ENCODE measurements at places on chromosomes 12 and 14.

DNA sequence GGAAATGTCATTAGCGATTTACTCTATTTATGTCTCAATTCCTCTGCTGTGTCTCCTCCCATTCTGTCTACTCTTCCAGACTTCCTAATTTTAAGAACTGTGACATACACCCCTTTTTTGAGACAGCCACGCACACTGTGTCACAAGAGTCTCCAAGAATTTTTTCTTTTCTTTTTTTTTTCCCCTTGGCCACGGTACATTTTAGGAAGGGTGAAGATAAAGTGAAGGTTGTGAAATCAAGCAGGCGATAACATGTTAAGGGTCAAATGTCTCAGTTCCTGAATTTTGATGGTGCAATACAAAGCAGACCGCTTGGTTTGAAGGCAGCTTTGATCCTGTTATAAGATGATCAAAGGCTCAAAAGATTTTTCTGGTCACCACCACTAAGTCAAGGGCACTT is 4.3 kb downstream of the OLR1 start:
- DNase-seq: no peak

DNA sequence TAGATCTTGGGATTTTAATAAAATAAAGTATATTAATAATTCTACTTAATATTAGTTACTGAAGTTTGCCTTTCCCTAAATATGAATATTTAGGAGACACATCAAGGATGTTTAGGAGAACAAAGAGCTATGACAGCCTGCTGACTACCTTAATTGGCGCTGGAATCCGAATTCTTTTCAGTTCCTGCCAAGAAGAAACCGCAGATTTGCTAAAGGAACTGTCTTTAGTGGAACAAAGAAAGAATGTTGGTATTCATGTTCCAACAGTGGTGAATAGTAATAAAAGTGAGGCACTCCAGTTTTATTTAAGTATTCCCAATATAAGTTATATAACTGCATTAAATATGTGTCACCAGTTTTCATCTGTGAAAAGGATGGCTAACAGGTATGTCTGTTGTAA is 54.5 kb downstream of the MIS18BP1 start:
- DNase-seq: no peak

DNA sequence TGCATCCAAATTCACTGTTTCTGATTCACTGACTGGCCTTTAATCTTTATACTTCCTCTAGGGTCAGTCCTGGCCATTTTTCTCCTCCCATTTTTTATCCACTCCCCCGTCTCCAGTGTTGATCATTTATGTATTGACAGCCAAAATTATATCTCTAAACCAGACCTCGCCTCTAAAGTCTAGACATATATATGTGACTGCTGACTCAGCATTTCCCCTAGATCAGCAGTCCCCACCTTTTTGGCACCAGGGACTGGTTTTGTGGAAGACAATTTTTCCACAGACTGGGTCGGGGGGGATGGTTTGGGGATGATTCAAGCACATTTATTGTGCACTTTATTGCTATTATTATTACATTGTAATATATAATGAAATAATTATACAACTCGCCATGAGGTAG is 88.3 kb upstream of the DAAM1 start:
- DNase-seq: no peak

DNA sequence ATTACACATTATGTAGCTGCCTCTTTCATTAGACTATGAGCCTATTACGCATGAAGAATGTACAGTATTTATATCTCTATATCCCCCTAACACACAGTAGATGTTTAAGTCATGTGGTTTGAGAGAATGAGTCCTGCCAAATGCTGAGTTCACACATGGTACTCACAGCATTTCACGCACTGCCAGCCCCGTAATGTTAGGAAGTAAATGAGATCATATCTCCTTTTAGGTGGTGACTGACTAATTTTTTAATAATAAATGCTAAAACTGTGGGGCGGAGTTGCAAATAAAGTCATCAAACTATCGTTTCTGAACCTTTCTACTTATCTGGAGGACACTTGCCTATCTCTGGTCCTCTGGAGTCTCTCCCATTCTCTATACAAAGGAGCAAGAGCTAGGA is 343.8 kb downstream of the ADAMTS20 start:
- no peak for DNase-seq

DNA sequence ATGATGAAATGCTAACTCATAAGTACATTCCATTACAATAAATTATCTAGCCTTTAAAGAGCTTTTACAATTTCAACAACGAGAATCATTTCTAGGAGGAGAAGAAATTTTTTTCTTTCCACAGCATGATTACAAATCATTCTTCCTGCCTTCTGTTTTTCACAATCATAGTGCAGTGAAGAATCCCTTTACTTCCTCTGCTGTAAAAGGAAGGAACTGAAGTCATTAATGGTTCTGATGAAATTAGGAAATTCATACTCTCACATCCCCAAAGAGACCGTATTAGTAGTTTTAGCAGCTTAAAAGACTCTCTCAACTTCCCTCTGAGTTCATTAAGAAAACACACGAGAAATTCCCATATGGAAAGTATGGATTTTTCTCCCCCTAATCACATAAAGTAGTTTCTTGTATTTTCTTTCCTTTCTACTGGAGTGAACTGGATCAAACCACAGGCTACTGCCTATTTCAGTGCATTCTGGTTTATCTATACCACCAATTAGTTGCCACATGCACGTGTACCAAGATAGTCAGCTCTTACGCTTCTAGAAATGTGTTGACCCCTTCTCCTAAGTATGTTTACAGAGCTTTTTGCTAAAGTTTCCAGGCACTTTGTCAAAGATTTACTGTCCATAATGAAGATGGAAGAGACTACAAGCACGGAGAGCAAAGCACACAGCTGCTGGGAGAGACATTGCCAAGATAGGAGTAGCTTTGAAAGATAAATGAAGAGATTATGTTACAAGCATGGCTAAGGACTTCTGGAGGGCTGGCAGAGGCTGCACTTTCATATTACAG is 58.9 kb upstream of the KITLG start:
- DNase-seq: peak; percentile 16

DNA sequence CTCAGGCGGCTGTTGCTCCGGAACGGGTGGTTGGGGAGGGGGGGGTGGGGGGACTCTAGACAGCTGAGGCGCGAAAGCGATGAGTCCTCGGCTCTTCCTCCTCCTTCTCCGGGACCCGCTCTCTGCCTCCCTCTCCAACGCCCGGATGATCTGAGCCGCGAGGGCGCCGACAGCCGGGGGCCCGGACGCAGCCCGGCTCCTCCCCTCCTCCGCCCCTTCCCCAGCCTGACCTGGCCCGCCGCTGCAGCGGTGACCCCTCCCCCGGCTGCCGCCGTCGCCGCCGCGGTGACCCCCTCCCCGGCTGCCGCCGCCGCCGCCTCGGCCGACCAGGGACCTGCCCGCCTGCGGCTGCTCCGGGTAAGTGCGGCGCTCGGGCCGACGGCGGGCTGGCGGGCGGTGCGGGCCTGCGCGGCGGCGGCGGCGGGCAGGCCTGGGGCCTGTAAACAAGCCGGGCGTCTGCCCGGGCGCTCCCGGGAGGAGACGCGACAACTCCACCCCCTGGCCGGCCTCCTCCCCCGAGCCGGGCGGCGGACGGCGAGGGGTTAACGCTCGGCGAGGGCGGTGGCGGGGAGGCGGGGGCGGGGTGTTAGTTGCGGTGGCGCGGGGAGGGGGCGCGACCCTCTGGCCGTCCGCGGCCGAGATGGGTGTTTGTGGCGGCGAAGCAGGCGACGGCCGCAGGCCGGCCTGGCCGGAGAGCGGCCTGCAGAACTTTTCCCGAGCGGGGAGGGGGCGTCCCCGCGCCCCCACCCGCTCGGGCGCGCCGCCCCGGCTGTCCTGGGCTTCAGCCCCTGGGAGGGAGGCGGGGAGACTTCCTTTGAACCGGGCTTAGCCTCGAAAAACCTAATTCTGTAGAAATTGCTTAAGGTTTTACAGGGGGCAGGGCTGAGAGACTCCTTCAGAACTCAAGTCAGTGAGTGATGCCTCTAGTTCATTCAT is 568 bp downstream of the PPM1A start:
- peak; percentile 23 for DNase-seq

Data from skin of body (tissue), 3 donors.